ENCODE measurements at places on chromosomes 6 and 20. TPM values are rescaled to one million over a fixed set of nuclear protein-coding genes. Genes with fewer than 3 reads are reported as not detected.

CFB gene
- total RNA-seq: 1.8 TPM

GGTLC1 gene
- total RNA-seq: not detected

CENPQ gene
- 5.8 TPM for total RNA-seq

DNA sequence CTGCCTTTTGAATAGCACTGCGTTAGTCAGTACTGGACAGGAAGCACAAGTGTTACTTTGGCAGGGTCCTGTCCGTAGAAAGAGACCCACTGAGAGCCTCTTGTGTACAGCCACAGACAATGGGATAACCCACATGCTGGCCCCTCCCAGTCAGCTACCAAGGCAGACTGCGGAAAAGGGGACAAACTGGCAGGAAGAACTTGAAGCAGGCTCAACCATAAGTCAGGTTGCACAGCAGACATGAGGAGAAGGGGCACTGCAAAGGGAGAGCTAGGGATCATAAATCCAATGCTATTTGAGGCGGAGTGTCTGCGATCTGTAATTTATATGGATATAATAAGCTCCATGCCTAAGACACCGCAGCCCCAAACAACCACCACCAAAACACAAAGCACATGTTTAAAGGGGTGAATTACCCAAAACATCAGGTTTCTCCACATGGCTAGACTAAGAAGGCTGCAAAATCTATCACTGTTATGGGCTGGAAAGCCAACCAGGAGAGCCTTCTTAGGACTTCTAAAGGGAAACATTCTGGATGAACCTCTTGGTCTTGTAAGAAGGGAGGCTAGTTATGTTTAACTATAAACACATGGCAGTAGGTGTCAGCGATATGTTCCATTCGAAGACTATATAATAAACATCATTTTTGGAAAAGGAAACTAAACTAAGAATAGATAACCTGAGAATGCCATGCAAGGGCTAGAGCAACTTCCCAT, 141.7 kb downstream of the BACH2 start:
- peaks cover 12% of the 10 kb centered on the region for H3K4me1 ChIP-seq
- no peaks in the 10 kb centered on the region for H3K36me3 ChIP-seq
- DNase-seq: peak; percentile 55

GRCh38 chr6:157879873-157880254, 56.8 kb downstream of the SNX9 start:
- no peaks in the 10 kb centered on the region for H3K4me1 ChIP-seq
- no peak overlapping the region for H3K4me3 ChIP-seq
- H3K36me3 ChIP-seq: peaks cover 34% of the 10 kb centered on the region
- no peak for DNase-seq

DNA sequence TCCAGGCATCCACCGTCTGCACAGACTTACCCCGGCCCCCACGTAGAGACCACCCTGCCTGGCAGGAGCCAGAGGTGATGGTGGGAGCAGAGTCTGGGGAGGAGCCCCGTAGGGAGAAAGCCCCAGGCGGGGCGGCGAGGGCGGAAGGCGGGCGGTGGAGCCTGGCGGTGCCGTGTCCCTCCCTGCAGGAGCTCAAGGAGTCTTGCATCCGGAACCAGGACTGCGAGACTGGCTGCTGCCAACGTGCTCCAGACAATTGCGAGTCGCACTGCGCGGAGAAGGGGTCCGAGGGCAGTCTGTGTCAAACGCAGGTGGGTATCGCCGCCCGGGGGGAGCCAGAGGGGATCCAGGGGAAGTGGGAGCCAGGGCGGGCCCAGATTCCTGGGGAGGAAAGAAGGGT, 6.0 kb downstream of the CLPSL1 start:
- no peaks in the 10 kb centered on the region for H3K36me3 ChIP-seq
- DNase-seq: no peak
- no peak overlapping the region for H3K4me3 ChIP-seq
- H3K4me1 ChIP-seq: no peaks in the 10 kb centered on the region

DNA sequence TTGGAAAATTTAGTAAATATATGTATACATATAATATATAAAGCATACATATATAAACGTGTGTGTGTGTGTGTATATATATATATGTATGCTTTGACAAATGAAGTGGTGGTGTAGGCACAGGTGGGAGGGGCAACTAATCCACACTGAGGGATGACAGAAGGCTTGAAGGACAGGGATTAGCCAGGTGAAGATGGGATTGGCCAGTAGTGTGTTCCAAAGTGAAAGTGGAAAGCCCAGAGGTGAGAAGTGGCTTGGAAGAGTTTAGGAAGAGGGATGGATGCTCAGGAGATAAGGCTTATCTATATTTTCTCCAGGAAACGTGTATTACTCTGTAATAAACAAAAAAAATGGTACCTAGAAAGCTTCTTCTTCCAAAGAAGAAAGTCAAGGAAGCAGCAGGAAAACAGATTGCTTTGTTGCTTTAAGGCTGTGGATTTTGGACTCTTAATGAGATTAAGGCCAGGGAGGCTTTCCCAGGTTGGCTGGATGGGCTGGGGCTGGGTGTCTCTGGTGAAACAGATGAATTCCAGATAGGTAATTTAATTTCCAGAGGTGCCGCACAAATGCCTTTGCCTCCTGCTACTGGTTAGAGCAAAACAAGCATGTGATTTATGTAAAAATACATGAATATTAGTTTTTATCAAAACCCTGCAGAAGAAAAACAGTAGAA, 63.9 kb downstream of the JARID2 start:
- DNase-seq: no peak
- no peak overlapping the region for H3K4me3 ChIP-seq
- H3K4me1 ChIP-seq: peaks cover 22% of the 10 kb centered on the region
- no peaks in the 10 kb centered on the region for H3K27me3 ChIP-seq
- H3K27ac ChIP-seq: no peak overlapping the region
